ENCODE measurements at places on chromosomes 3 and 15.

DNA sequence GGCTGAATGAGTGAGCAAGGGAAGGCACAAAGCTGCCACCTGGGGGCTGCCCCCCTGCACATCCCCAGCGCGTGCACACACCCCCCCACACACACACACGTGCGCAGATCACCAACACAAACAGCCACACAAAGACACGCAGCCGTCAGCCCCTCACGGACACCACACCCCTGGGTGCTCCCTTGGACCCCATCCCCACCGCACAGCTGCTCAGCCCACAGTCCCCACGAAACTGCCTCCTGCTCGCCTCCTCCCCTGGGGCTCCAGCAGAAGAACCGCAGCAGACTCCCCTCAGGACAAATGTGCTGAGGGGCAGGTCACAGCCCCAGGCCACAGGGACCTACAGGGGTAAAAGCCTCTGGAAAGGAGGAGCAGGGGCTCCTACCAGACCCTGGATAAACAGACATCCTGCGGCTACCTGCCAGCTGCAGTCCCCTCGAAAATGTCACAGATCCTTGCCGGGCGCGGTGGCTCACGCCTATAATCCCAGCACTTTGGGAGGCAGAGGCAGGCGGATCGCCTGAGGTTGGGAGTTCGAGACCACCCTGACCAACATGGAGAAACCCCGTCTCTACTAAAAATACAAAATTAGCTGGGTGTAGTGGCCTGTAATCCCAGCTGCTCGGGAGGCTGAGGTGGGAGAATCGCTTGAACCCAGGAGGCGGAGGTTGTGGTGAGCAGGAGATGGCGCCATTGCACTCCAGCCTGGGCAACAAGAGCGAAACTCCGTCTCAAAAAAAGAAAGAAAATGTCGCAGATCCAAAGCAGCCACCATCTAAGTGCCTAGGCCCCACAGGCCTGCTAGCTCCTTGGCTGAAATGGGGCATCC lies 6.5 kb downstream of the TWF2 start:
- DNase-seq = no peak

DNA sequence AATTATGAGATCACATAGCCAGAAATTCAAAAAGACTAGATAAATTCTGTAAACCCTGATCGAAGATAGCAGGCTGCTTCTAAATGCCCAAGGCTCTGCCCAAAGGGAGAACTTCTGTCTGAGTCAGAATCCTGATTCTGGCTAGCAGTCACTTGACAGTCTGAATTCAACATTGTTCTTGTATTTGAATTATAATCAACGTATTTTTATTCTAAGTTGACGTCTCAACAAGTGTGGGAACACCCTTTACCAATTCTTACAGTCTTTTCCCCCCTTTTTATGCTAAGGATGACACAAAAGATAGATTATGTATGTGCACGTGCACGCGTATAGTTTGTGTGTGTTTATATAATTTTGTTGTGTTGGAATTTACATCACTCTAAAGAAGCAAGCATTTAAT lies 552.8 kb downstream of the NAALADL2 start:
- no peak for DNase-seq

DNA sequence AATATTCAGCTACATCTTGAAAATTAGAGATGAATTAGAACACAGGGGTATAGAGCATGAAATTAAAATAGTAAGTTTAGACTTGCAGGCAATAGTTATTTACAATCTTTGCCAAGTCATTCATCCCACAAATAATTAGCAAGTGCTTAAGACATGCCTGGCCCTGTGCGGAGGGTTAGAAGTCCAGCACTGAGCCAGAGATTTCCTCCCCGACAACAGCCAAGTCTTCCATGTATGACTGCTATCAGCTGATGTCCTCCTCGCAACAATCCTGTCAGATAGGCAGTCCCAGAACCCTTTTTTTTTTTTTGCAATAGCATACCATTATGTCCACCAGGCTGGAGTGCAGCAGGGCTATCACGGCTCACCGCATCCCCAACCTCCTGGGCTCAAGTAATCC lies 14.6 kb downstream of the SIN3A start:
- no peak for DNase-seq

- no peak for DNase-seq
These were observed 118.4 kb upstream of the GPR149 start for GRCh38 chr3:154548341-154548740.

DNA sequence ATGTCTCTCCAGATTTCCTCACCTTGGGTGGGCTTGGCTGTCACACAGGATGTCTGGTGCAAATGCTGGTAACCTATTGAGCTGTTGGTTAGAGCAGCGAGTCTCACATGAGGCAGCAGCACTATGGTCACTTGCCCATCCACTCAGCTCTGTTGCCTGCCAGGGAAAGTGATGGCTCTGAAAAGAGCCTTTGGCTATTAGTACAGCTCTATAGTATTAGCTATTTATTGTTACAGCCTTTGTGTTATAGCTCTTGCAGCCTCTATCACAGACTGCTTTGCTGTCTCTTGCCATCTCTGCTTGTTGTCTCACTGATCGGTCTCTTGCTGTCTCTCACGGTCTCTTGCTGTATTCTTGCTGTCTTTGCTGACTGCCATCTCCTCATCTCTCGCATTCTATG lies 114.3 kb downstream of the MFSD1 start:
- DNase-seq = no peak

DNA sequence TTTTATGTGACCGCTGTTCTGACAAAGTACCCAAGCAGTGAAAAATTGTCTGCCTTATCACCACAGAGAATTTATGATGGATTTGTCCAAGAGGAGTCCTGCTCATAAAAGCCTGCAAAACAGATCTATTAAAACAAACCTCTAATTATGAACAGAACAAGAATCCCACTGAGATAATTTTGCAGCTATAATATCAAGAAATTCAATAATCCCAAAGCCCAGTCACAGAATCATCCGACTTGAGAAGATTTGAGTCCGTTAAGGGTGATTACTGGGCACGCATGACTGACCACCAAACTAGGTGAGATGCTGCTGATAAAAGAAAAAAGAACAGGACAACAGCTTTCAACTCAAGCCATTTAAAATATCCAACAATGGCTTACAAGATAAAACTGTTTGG lies 231.0 kb upstream of the WNT5A start:
- no peak for DNase-seq

DNA sequence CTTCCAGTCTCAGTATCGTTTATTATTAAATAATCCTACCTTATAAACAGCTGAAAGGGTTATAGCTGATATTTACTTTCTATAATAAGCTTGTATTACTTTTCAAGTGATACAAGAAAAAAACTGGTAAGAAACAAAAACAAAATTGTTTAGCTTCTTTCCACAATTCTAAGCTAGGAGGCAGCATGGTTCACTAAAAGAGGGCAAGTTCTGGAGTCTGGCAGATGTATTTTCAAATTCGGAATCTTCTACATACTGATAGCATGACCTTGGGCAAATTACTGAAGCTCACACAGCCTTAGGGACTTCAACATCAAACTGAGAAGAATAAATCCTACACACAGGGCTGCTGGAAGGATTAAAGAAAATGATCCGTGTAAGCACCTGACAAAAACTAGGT lies 15.4 kb downstream of the C15orf62 start:
- DNase-seq = no peak

- no peak for DNase-seq
These were observed 240.8 kb upstream of the CNTN6 start for GRCh38 chr3:852033-852432.

GRCh38 chr3:160154596-160154995 lies 70.6 kb upstream of the C3orf80 start:
- DNase-seq = no peak

DNA sequence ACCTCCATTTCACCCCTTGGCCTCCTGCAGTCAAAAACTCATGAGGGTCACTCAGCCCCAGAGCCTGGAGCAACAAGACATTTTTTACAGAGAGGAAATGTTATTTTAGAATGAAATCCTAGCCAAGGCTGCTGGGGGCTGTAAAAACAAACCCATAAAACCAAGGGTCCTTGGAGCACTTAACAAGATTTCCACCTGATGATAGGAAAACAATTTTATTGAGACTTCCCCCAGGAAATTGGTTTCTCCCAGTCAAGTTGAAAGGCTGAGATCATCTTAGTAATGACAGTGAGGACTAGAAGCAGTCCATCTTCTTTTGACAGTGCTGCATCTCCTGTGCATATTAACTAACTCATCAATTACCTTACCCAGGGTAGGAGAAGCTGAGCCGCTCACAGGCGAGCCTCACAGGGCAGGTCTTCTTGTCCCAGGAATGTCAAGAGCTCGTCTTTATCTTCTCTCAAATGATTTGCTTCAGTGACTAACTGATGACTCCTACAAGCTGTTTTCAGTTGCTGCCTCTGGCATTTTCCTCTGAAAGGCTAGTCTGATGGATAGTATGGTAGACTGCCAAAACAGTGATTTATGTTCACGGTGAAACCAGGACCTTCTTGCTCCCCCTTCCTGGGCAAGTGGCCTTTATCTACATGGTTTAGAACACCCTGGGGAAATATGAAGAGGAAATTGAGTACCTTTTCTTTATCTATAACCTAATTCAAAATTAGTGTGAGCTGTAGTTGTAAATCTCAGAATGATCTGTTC lies 34.6 kb upstream of the AEN start:
- no peak for DNase-seq

GRCh38 chr3:127680798-127681221 lies 8.1 kb downstream of the ABTB1 start:
- no peak for DNase-seq

- no peak for DNase-seq
These were observed 132.5 kb downstream of the DOCK3 start for GRCh38 chr3:50807266-50807665.

- DNase-seq = no peak
These were observed 2.2 kb downstream of the IGF1R start for GRCh38 chr15:98650417-98651035.
